ENCODE measurements at places on chromosomes 6 and 20. TPM values are rescaled to one million over a fixed set of nuclear protein-coding genes. Genes with fewer than 3 reads are reported as not detected.

- no peak for DNase-seq
Observed at GRCh38 chr6:35300848-35301247, 3.2 kb downstream of the DEF6 start.

- no peak for DNase-seq
Observed at GRCh38 chr20:57977569-57977968, 250.9 kb downstream of the ANKRD60 start.

DNA sequence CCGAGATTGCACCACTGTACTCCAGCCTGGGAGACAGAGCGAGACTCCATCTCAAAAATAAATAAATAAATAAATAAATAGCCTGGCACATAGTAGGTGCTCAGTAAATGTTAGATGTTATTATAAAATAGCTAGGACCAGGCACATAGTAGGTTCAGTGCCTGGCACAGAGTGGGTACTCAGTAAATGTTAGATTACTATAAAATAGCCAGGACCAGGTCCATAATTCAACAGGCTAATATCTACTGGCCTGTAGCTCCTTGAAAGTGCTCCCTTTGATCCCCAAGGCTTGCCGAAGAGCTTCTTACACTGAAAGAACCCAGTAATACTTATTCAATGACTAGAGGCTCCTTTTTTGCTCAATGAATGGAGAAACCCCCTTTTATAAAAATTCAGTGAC, 215.1 kb upstream of the ZNF217 start:
- DNase-seq = no peak

- no peak for DNase-seq
Observed at GRCh38 chr6:166720856-166721255, 93.8 kb upstream of the RPS6KA2 start.

- peak; percentile 84 for DNase-seq
Observed at GRCh38 chr6:30821862-30822784, 62.2 kb upstream of the DDR1 start.

DNA sequence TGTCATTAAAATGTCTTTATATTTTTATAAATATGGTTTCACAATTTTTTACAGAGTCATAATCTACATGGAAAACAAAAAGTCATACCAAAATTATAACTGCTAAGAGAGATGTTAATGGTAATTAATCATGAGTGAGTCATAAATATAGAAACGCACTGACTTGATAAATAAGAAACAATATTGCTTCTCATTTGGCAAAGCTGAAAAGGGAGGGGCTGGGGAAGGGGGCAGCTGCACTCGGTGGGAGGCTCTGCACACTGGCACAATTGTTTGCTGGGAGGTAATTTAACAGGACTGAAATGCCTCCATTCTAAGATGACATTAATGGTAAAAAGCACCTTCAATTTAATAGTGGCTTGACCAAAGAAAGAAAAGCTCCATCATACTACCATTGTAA, 133.3 kb upstream of the AGPAT4 start:
- DNase-seq = peak; percentile 69

GRCh38 chr20:31565699-31566318, 39.3 kb upstream of the ID1 start:
- DNase-seq = peak; percentile 98

- DNase-seq = peak; percentile 92
Observed at GRCh38 chr6:112331306-112331705, 15.8 kb upstream of the RFPL4B start.

- DNase-seq = no peak
Observed at GRCh38 chr6:111843347-111844147, 29.7 kb downstream of the FYN start.

DNA sequence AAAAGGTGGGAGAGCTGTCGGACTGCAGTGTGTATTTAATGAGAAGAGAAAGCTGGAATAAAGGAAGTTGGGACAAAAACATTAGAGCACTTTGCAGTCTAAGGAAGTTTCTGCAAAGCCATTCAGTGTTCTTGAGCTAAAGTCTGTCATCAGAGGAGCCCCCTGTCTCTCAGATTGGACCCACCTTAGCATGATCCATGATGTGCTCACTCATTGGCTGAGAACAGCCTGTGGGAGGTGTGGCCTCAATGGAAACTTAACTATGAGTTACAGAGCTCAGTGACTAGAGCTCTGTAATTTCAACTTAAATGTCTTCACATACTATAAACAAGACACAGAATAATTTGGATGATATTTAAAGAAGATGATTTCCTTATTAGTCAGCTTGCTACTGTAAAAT, 437.0 kb downstream of the BTBD3 start:
- no peak for DNase-seq

GRCh38 chr6:168683621-168684020, 242.6 kb downstream of the SMOC2 start:
- no peak for DNase-seq

GRCh38 chr20:53547664-53548239, 45.9 kb downstream of the ZNF217 start:
- peak; percentile 58 for DNase-seq

GRCh38 chr6:123150076-123150475, 154.0 kb downstream of the CLVS2 start:
- DNase-seq = no peak

DNA sequence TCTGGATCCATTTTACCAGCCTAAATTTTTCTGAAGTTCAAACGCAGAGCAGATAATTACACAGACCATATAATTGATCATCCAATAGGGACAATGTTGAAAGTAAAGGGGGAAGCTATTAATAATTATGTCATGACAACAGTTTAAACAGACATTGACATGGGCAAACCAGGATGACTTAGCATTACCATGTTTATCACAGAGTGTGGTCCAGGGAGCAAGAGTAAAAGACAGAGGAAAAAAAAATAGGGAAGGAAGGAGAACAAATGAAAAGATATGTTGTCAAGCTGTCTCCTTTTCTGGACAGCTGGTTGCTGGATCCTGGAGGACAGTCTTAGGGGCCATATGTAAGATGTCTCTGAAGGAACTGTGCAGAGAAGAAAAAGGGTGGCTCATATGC, 69.4 kb upstream of the FBXL4 start:
- DNase-seq = no peak

DNA sequence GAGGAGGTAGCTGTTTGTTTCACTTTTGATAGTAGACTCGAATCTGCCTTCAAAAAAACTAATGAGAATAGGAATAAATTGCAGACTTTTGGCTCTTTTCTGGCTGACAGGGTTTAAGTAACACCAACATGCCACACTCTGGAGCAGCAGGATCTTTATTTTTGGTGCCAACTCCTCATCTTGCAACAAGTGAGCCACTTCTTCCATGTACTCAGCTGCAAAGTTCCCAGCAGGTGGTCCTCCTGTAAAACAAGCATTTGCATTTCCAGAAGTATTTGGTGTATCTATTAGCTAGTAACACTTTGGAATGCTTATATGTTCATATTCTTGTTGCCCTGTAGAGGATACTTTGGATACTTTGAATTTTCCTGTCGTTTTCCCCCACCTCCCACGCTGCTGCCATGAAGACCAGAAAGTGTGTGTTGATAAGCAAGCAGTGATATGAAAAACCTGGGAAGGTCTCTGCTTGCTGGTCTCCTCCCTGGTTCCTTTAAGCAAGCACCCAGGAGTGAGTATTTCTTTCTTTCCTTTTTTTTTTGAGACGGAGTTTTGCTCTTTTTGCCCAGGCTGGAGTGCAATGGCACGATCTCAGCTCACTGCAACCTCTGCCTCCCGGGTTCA, 1.0 kb downstream of the ARMH2 start:
- no peak for DNase-seq

DNA sequence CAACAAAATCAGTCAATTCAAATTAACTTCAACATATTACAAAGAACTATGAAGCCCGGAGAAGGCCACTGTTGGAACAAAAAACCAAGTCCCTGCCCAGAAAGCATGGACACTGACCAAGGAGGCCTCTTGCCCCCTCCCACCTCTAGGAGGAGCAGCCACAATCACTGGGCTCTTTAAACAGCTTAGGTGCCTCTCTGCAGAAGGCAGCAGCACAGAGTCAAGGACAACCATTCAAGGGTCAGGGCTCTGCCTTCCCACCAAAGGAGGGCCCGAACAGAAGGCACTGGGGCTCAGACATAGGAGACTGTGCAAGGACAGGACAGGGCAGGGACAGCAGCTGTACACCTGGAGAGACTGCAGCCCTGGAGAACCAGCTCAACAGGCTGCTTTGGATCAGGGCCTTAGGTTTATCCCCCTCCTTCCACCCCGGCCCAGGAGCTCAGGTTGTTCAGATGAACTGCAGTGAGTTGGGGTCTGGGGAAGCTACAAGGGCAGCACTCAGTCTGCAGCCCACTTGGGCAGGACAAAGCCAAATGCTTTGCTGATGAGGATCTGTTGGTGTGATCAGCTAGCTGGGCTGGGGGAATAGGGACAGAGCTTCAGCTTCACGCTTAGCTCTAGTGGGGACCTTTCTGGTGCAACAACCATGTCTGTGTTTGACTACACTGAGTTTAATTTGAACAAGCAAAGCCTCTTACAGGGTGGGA, 17.8 kb downstream of the TOMM34 start:
- no peak for DNase-seq

DNA sequence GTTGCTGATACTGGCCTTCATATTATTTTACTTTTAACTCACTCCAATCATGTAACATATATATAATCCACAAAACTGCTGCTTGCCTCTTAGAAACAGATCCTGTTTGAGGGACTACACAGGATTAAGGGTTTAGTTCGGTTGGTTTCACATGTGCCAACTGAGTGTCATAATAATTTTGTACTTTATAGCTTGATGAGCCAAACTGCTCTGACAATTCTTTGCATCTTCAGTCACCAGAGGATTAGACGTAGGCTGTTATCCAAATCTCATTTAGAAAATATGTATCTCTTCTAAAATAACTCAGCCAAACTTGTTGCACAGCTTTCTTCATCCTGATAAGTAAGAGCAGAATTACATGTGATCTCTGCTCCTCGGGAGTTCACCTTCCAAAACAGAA, 643.6 kb upstream of the PTCHD4 start:
- no peak for DNase-seq

DNA sequence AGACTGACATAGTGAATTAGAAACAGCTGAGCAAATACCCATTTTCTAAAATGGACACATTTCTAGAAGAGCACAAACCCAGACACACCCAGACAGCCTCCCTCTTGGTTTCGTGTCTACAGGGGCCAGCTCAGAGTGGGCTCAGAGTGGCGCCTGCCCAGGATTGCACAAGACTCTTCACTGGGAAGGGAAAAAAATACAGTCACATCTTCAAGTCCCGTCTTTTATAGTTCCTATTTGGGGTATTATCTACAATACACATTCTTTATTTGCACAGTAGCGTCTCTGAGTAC, 246.1 kb upstream of the AFDN start:
- no peak for DNase-seq

DNA sequence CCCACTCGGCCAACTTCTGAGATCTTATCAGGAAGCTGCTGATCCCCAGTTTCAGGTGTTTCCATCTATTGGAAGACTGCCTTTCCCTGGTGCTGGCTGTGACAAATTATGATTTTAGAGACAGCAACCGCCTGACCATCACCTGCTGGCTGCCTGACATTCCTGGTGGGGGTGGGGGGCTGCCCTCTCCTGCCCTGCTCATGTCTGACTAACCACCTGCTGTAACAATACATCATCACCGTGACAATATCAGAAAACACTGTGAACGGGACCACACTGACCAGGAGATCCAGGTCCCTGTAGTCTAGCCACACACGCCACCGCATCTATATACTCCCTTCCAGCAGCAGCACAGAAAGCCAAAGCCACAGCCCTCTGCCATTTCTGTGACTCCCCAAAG, 537.5 kb downstream of the QKI start:
- no peak for DNase-seq

GRCh38 chr20:63334356-63334755, 26.8 kb downstream of the CHRNA4 start:
- DNase-seq = no peak

GRCh38 chr6:44224029-44224964, 902 bp downstream of the SLC29A1 start:
- DNase-seq = peak; percentile 54

- DNase-seq = no peak
Observed at GRCh38 chr6:45818655-45819054, 197.0 kb downstream of the CLIC5 start.

GRCh38 chr6:3724451-3725144, 26.9 kb downstream of the PXDC1 start:
- DNase-seq = no peak

DNA sequence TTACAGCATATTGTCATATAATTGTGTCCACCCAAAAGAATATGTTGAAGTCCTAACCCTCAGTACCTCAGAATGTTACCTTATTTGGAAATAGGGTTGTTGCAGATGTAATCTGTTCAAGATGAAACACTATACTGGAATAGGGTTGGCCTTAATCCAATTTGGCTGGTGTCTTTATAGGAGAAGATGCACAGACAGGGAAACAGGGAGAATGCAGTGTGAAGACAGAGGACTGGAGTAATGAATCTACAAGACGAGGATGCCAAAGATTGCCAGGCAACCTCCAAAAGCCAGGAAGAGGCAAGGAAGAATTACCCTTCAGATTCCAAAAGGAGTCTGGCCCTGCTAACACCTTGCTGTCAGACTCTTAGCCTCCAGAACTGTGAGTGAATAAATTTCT, 482.9 kb downstream of the PTPRT start:
- no peak for DNase-seq

GRCh38 chr6:44192428-44193041, 24.2 kb upstream of the MYMX start:
- no peak for DNase-seq

DNA sequence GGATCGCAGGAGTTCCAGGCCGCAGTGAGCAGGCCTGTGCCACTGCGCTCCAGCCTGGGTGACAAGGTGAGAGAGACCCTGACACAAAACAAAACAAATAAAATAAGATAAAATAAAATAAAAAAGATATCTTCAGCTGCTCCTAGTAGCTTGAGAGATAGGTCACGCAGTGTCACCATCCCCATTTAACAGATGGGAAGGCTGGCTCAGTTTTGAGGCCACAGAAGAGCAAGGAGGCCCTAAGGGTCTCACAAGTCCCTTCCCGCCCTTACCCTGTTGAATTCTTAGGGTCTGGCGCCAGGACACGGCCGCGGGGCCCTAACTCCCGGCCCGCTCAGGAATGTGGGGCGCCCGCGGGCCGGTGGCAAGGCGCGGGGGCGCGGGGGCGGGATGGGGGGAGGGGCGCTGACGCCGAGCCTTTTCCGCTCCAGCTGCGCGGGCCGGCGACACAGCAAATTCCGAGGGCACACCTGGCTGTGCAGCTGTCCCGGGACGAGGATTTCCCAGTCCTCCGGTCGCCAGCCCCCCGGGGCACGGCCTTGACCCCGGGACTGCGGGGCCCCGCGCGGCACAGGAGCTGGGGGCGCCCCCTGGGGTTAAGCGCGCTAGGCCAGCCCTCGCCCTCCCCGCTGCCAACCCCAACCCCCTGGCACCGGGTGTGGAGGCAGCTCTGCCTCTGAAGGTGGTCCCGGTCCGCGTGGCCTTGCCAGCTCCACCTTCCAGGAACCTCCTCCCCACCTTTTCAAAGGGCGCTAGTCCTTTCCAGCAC, 10.3 kb upstream of the R3HDML start:
- no peak for DNase-seq

ECT2L gene
- total RNA-seq = 0.13 TPM

TRIM40 gene
- not detected for total RNA-seq

CGA gene
- total RNA-seq = not detected

ARG1 gene
- not detected for total RNA-seq

DOK5 gene
- 0.13 TPM for total RNA-seq

SEC23B gene
- 119 TPM for total RNA-seq

SPATS1 gene
- not detected for total RNA-seq

KCNQ2 gene
- not detected for total RNA-seq

MICB gene
- 2.9 TPM for total RNA-seq

C6orf132 gene
- total RNA-seq = 11.3 TPM

SRSF12 gene
- total RNA-seq = under 0.01 TPM

KCNG1 gene
- 91.1 TPM for total RNA-seq

All from bronchial epithelial cell (primary cell).